GM12878 (cell line): ENCODE measurements at places on chromosomes 6 and 20. TPM values are rescaled to one million over a fixed set of nuclear protein-coding genes. Genes with fewer than 3 reads are reported as not detected.

Gene NRSN1
- total RNA-seq: not detected in 2 replicates

Gene ARFGEF2
- 23.0 and 24.1 TPM in 2 replicates for total RNA-seq

Gene PDYN
- not detected in 2 replicates for total RNA-seq

Gene IL22RA2
- 0.08 and 0.18 TPM in 2 replicates for total RNA-seq

Gene HCRTR2
- total RNA-seq: not detected in 2 replicates

Gene PROCR
- 0.38 TPM in 1 of 2 replicates, not detected in the other for total RNA-seq

Gene SLC4A11
- total RNA-seq: 1.9 and 2.3 TPM in 2 replicates

Gene HLA-DRB1
- total RNA-seq: 718 and 768 TPM in 2 replicates

Gene AGER
- 15.4 and 15.7 TPM in 2 replicates for total RNA-seq

Gene EZR
- 248 and 249 TPM in 2 replicates for total RNA-seq

Gene PI16
- total RNA-seq: not detected in 2 replicates

Gene TRAPPC3L
- not detected in 2 replicates for total RNA-seq

Gene ELMO2
- 37.3 and 38.5 TPM in 2 replicates for total RNA-seq

Gene GABRR2
- total RNA-seq: 0.35 and 0.54 TPM in 2 replicates

Gene NNAT
- total RNA-seq: not detected in 2 replicates

Gene TNNC2
- not detected in 2 replicates for total RNA-seq

Gene OLIG3
- not detected in 2 replicates for total RNA-seq

Gene CDC5L
- 17.3 and 18.0 TPM in 2 replicates for total RNA-seq

Gene SIRPD
- total RNA-seq: 0.51 and 1.1 TPM in 2 replicates

Gene GSTA1
- 0.51 and 0.56 TPM in 2 replicates for total RNA-seq

Gene GRM1
- 0.05 TPM in 1 of 2 replicates, not detected in the other for total RNA-seq

Gene MMP24
- total RNA-seq: not detected in 2 replicates

Gene RBPJL
- total RNA-seq: 0.18 TPM in 1 of 2 replicates, not detected in the other

Gene CRISP2
- not detected in 2 replicates for total RNA-seq

Gene ACSS1
- total RNA-seq: 44.4 and 44.9 TPM in 2 replicates

Gene CST2
- total RNA-seq: not detected in 2 replicates

Gene MUC21
- not detected in 2 replicates for total RNA-seq

Gene TAGAP
- total RNA-seq: 27.2 and 28.8 TPM in 2 replicates

Gene SYCP2L
- not detected in 2 replicates for total RNA-seq

Gene EDEM2
- total RNA-seq: 16.6 and 18.0 TPM in 2 replicates

Gene TFAP2B
- total RNA-seq: 0.03 and 0.08 TPM in 2 replicates

Gene MOXD1
- 0.87 and 1.3 TPM in 2 replicates for total RNA-seq

Gene FLRT3
- total RNA-seq: 0.11 and 0.23 TPM in 2 replicates

Gene LTB
- 46.8 and 50.9 TPM in 2 replicates for total RNA-seq

Gene STK4
- total RNA-seq: 96.2 and 101 TPM in 2 replicates

Gene SEL1L2
- total RNA-seq: not detected in 2 replicates

Gene SULF2
- total RNA-seq: 2.9 and 4.1 TPM in 2 replicates

Gene RWDD1
- 42.6 and 45.5 TPM in 2 replicates for total RNA-seq

Gene DAAM2
- total RNA-seq: 0.05 TPM in 1 of 2 replicates, not detected in the other

Gene SYNDIG1
- not detected in 2 replicates for total RNA-seq

Gene CYP24A1
- 0.69 TPM in 1 of 2 replicates, not detected in the other for total RNA-seq

Gene CGA
- not detected in 2 replicates for total RNA-seq

Gene PLN
- total RNA-seq: not detected in 2 replicates
